SHP77 treated with DMSO at 0.1 percent for 48 hours (cell line): ENCODE measurements at places on chromosomes 3 and 15.
A peak's percentile ranks its signal among the peaks of the same experiment; 100 is the strongest.

DNA sequence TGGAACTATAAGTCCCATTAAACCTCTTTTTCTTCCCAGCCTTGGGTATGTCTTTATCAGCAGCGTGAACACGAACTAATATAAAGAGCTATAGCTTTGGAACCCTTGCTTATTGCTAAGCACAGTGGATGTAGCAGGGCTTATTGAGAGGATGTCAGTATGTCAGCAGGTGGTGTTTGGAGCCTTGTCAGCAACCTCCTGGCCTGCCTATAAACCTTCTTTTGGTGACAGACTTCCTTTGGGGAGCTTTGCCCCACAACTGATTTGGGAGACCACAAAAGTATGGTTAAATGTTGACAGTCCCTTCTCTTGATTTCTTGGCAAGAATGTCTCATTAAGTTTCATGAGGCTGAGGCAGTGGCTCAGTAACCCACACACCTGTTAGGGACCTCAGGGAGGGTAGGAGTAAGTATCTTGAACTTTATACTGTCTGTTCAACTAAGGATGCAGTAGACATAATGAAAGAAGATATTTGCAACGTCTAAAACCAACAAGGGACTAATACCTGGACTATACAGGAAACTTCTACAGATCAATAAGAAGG is 14.8 kb downstream of the CCNDBP1 start:
- DNase-seq = no peak

DNA sequence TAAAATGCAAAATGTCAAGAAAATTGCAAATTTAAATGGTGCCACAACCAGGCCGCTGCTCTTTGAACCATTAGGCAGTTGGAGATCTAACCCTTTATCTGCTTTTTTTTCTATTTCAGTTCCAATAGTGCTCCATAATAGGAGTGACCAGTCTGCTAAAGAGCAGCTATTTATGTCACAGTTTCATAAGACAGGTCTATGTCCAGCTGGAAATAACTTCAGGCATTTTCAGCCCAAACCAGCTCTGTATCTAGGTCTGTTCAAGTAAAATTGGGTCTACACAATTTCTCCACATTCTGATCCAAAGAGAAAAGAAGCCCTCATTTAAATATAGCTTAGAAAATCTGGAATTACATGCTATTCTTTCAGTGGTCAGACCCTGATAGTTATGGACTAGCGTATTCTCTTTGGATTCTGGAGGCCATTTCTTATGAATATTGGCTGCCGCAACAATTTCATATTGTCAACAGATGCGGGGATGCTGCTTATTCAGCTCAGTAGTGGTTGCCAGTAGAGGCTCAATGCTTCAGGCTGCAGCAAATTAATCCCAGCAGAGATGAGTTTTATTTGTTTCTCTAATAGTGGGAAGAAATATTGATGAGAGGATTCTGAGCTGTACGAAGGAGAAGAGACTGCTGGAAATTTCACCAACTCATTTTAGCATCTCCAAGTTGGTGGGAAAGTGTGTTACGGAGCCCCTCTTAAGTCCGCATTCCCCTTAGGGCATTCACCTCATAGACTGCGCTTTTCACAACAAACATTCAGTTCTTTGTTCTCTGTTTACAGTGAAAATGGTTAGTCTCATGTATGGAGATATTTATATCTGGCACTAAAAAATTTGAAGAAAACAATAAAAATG is 887.0 kb downstream of the ROBO1 start:
- DNase-seq = no peak

- no peak for DNase-seq
These were observed 777 bp downstream of the LOXL1 start for GRCh38 chr15:73927003-73927475.

DNA sequence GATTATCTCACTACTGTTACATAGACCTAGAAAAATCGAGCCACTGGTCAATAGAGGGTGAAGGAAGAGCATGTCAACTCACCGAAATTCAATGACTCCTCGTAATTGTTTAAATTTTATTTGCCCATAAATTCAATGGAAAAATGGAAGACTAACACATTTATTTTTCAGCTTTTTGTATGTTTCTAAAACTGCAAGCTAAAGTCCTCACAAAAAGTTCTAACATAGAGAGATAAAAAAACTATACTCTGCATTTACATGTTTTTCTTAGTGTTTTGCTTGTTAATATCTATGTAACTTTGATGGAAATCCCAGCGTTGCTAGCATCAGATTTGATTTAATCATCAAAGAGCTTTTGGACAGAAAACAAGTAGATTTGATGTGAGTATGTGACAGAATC is 6.8 kb downstream of the ARPP21 start:
- no peak for DNase-seq

- no peak for DNase-seq
These were observed 31.5 kb upstream of the ZNF502 start for GRCh38 chr3:44680921-44681455.

DNA sequence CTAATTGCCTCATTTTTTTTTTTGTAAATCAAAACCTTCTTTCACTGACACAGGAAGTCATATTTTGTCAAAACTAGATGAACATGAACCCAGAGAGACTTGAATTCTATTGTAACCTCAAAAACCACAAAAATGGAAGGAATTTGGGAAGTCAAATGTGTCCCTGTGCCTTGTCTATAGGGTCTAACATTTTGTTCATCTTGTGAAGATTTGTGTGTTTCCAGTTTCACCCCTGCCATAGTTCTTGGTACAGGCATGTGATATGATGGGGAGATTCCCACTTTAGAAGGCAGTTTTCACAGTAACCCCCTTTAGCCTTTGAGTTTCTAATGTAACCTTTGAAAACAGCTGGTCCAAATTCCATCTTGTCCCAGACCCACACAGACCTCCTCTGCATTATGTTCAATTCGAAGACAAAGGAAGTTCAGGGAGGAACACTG is 318.5 kb upstream of the ADAMTS9 start:
- DNase-seq = no peak

DNA sequence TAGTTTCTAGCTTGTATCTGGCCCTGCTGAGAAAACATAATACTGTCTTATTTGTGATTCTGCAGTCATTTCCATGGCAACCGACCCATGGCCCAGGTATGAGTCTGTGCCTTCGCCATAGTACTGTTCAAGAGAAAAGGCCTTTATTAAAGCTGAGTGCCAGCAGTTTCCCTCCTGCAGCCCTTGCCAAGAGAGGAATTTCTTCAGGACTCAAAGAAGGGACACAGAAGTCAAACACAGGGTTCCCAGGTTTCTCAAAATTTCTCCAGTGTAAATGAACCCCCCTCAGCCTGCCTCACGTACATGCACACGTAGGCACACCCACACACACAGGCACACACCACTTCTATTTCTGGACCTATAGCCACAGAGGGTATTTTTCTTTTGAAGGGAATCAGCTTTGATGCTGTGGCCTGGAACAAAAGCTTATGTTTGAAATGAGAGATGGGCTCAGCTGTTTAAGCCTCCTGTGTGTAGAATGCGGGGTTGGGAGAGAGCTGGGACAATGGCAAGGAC is 269.2 kb downstream of the PDCD6IP start:
- no peak for DNase-seq

- no peak for DNase-seq
These were observed 133.4 kb downstream of the IL5RA start for GRCh38 chr3:2976796-2977195.

DNA sequence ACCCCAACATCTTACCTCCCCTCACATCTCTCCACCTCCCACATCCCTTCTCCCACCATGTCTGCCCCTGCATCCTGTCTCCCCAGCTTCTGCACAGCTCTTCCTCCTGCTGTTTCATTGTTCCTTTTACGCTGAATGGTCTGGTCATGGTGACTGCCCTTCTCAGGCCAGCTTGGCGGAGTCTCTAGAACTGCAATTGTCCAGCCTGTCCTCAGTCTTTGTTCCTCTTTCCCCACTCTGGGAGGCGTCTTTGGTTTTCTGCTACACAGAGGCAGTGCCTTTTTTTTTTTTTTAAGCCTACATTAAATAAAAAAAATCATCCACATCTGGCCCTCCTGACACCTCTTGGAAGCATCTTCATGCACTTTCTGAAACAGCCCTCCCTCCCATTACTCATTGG is 49.1 kb upstream of the SEC22A start:
- no peak for DNase-seq

GRCh38 chr3:22284559-22284958 is 533.5 kb upstream of the ZNF385D start:
- DNase-seq = no peak

DNA sequence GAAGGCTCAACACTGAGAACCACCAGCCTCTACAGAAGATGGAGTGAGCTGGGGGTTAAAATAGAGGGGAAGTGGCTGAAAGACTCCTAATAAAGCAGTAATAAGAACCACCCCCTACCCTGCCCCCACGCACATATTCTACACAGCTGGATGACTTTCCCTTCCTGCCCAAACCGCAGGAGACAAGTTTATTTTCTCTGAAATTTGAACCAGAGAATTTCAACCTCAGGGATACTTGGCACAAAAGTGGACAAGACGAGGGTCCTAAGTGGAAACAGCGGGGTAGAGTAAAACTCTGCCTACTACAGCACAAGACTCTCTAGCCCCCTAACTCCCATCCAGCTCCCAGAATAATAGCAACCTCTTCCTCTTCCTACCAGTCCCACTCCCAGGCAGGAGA is 28.4 kb downstream of the USF3 start:
- no peak for DNase-seq

DNA sequence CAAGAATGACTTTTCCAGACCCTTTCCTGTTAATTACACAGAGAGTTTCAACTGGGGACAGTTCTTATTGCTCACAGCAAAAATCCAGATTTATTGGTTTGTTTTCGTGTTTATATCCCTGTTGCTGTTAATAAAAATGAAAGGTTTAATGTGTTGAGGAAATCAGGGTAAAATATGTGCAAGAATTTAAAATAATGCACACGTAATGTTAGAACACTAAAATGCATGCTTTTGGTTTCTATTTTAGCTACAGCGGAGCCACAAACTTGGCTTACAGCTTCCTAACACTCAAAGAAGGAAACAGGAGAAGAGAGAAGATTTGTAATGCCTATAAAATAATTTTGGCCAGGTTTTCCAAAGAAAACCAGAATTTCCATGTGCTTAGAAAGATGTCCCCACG is 62.7 kb downstream of the CASR start:
- no peak for DNase-seq

DNA sequence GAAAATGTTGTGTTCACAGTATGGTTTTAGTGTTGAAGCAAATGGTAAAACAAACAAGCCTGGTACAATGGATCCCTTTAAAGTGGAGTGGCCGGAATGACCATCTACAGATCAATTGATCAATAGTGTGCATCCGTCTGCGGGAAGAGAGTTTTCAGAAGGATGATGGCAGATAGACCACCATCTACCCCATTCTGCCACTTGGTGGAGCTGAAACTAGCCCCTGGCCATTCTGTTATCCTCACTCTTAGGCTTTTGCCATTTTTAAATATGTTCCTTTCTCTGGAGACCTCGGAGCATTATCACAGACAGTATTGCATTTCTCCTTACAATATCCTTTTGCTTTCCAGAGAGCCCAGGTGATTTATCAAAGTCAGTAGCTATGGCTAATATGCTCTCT is 258.9 kb upstream of the CFAP20DC start:
- DNase-seq = no peak

DNA sequence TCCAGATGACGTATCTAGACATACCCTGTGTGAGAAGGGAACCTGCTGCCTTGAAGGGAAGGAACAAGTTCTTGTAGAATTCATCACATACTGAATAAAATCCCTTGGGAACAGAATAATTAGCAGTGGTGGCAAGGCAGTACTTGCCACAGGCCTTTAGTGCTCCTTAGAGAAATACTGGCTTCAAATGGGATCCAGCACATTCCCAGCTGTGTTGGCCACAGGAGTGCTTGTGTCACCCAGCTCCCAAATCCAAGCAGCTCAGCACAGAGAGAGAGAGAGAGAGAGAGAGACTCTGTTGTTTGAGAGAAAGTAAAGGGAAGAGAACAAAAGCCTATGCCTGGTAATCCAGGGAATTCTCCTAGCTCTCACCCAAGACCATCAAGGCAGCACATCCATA is 969.0 kb upstream of the ALCAM start:
- DNase-seq = no peak

DNA sequence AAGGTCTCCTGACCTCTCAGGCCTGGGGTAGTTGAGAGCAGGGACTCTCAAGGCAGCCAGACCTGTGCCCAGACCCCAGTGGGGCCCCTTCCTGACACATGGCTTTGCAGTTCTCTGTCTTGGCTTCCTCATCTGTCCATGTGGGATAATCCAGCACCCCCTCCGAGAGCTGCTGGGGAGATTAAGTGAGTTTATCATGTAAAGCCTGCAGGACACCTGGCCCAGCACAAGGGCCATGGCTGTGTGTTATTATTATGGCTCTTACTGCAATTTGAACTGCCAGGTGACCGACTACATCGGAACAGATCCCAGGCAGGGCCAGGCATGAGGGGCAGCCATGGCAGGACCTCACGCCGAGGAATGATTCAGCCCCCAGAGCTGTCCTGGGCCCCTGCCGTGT is 12.6 kb downstream of the DUSP7 start:
- no peak for DNase-seq

DNA sequence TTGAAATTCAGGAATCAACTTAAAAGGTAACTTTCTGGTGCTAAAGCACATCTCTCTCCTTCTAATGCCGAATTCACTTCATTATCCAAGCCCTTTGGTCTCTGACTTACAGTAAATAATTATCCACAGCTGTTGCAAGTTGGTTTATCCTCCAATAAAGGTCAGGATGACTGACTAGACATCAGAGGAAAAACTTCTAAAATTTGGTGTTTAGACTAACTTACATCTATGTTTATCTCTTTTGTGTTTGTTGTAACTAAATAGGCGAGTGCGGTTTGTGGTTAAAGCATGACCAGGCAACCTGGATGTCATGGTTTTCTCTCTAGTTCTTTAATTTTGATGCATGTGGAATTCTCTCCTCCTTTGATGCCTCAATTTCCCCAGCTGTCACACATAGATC is 237.4 kb upstream of the LRTM1 start:
- no peak for DNase-seq

GRCh38 chr3:170502297-170502696 is 83.6 kb downstream of the SLC7A14 start:
- no peak for DNase-seq

- DNase-seq = no peak
These were observed 1072.1 kb downstream of the PLOD2 start for GRCh38 chr3:145088917-145089316.

DNA sequence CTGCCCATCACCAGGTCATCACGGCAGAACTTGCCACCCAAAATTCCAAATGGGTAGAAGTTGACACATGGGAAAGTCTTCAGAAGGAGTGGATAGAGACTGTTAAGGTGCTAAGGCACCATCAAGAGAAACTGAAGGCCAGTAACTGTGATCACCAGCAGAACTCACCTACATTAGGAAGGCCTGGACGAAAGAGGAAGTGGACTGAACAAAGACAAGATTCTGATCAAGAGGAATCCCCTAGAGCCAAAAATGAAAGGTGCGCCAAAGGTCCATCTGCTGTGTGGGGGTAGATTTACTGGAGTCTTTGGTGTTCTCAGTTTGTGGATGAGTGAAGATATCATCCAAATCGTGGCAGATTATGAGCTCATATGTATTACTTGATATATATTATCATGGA is 46.3 kb upstream of the P3H2 start:
- DNase-seq = no peak

GRCh38 chr15:68151277-68151676 is 53.9 kb downstream of the CALML4 start:
- DNase-seq = no peak

GRCh38 chr3:14452740-14453710 is 50.6 kb downstream of the SLC6A6 start:
- peak; percentile 83 for DNase-seq
